Mucosa of descending colon (tissue), 3 donors: ENCODE measurements at places on chromosomes 6 and 20.

DNA sequence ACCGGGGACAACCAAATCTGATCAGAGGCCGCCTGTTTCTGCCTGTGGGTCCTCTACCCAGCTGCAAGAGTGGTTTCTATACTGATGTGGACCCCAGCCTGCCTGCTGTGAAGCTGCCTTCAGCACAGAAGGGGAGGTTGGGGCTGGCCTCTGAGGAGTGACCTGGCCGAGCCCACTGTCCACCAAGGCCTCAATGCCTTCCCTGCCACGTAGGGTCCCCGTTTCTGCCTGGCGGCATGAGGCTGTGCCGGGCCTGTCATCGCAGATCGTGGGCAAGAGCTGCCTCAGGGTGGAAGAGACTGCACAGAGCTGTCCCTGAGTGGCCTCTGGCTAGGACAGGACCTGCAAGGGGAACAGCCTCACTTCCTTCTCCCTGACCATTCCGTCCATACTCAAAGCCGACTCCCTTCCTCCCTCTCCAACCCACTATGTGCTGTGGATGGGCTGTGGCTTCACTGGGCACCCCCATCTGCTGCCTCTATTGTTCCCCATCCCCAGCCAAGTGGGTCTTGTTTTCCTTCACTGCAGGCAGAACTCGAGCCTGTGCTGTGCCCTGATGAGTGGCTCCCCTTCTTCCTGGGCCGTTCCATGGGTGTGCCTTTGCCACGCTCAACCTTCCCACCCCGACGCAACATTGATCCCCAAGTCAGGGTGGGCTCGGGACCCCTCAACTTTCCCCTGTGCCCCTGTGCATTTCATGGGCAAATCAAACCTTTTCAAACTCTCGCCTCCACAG lies 60.3 kb downstream of the ERMARD start:
- no peak for DNase-seq

- no peak for DNase-seq
These were observed 352.5 kb downstream of the MAFB start for GRCh38 chr20:40336533-40336932.

- DNase-seq, result no peak
These were observed 87.8 kb upstream of the FOXA2 start for GRCh38 chr20:22672191-22672590.

DNA sequence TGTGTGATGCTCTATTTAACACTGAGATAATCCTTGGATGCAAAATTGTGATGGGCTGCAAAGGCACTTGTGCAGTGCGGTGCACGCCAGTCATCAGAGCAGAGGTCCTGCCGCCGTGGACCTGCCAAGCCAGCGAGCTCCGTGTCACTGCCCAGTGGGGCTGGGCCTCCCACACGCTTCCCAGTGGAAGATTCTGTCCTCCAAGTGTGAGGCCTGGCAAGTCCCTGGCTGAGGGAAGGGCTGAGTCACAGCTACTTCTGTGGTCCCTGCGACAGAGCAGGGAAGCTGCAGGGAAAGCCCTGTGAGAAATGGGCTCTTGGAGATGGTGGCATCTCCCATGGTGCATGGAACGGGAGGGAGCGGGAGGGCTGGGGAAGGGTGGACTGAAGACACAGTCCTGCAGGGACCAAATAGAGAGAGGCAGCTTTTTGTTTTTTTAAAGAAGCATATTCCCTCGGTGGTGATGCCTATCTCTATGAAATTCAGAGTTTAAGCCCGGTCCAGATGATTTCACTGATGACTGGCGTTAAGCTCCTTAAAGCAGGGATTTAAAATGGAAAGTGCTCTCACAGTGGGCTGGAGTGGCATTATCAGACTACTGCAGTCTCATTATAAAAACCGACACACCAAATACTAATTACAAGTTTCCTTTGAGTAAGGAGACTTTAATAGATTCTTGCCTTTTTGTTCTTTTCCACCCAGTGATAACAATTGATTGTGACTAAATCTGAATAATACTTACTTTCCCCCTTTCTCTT lies 413.7 kb downstream of the QKI start:
- no peak for DNase-seq

DNA sequence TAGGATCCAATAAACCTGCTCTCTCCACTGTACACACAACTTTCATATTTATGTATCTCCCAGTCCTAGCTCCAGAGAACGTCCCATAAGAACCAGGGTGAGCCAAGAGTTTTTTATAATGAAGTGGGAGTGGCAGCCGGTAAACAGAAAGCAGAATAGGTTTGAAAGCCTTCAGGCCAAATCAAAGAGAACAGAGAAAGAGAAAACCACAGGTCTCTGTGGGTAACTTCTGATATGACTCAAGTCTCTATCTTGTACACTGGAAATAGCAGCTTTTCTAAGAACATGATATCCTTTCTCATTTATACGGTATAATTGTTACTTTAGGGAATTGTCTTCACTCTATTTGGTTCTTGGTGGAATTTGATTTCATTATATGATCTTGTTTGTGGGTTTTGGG lies 273.6 kb downstream of the PACRG start:
- DNase-seq, result no peak

GRCh38 chr6:133844709-133845108 lies 44.2 kb upstream of the TCF21 start:
- no peak for DNase-seq

GRCh38 chr6:10278746-10279145 lies 136.1 kb downstream of the TFAP2A start:
- no peak for DNase-seq

DNA sequence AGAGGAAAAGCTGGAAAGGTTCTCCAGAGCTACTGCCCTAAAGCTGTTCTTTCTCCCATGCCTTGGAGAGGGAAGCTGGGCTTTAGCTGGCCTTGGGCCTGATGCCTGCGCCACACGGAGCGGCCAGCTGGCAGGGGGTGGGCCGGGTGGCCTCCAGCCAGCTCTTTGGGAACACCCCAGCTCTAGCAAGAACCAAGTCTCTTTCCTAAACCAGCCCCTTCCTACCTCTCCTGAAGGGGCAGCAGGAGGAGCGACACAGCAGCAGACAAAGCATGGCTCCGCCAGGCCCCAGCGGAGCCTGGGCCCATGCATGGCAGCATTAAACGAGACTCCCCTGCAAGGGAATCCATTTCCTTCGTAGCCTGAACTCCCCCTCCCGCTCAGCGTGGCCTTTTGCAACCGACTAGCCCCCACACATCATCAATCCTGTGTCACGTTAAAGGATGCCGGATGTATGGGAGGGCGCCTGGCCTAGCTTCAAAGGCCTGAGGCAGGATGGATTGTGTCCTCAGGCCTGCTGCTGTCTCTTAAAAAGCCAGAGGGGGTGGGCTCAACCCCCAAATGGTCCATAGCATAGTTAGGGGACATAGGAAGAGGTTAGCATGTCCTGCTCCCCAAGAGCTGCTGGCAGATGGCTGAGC lies 14.0 kb downstream of the MRPS18A start:
- DNase-seq, result no peak

GRCh38 chr20:20456741-20457140 lies 88.8 kb downstream of the INSM1 start:
- DNase-seq, result no peak

- DNase-seq, result no peak
These were observed 132.5 kb downstream of the PREX1 start for GRCh38 chr20:48695255-48695654.

DNA sequence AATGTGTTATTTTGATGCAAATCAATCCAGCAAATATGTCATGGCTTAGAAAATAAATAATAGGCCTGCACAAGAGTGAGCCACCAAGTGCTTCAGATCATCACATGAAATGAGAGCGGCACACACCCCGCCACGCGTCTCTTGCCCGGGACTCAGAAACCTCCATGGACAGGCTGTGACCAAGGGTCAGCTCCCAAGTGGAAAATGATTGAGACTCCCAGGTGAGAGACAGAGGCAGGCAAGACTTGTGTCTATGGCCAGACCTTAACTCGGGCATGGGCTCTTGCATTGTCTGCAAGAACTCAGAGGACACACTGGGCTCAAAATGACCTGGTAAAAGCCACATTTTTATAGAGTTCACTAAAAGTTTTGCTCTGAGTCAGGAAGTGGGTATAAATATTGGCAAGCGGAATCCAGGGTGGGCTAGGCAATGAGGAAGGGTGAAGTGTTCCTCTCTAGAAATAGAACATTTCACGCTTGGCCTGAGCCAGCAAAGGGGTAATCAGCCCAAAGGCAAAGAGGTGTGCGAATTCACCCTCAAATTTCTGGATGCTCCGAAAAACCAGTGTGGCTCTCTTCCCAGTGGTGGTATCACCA lies 30.7 kb upstream of the RIN2 start:
- no peak for DNase-seq

DNA sequence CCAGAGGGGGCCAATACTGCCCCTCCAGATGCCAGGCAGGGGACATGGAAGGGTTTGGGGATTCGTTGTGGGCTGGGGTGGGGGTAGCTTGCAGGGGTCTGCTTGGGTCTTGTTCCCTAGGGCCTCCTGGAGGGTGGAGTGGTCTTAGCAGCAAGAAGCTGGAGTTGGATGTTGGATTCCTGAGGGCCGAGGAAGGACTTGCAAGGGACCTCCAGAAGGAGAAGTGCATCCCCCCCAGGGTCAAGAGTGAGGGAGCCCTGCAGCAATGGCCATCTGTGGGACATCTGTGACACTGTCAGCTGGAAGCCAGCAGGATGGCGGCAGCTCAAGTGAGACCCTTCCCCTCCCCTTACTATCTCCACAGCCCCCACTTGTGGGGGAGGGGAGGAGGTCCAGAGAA lies 25.4 kb upstream of the CCN5 start:
- no peak for DNase-seq

DNA sequence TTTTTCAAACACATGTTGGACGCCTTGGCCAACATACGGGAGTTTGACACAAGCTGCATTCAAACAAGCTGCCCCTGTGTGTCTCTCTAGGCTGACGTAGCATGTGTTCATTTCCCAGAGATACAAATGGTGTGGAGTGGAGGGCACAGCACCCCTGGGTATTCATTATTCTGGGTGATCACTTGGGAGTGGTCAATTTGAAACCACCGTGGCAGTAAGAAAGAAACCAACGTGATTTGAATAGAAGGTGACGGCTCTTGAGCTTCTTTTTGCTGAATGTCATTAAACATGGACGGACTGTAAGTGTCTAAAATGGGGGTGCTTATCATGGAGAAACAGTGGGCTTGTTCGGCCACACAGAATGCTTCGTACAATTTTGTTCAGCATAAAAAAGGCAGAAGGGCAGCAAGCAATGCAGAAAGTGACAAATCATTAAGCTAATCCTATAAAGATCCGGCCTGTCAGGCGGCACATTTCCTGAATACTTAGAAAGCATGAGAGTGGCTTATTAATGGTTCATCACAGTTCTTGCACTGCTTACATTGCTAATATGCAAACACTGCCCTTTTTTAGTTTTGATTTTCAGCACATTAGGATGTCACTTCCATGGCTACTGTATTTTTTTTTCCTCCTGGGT lies 1261.9 kb upstream of the CITED2 start:
- DNase-seq, result no peak

DNA sequence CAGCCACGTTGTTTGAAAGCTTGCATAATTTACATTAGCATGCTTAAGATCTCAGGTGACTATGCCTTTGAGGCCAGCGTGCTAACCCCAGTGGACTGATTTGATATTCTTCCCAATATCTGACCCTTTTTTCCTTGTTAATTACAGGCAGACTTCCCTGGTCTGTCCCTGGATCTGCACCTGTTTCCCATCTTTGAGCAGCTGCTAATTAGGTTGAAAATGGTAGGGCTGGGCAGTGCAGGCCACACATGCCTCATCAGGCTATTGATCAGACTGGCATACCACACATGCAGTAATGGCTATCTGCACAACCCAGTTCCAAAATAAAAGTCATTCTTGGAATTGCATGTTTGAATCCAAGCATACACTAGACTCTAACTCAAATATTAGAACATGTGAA lies 164.3 kb upstream of the TFAP2D start:
- DNase-seq, result no peak

- DNase-seq, result no peak
These were observed 43.2 kb upstream of the BMP5 start for GRCh38 chr6:55918639-55919038.

GRCh38 chr20:62825986-62826645 lies 9.3 kb downstream of the COL9A3 start:
- DNase-seq, result no peak

GRCh38 chr6:2542858-2543218 lies 207.9 kb downstream of the MYLK4 start:
- DNase-seq, result no peak

- no peak for DNase-seq
These were observed 67.3 kb downstream of the KCNB1 start for GRCh38 chr20:49415005-49415667.

DNA sequence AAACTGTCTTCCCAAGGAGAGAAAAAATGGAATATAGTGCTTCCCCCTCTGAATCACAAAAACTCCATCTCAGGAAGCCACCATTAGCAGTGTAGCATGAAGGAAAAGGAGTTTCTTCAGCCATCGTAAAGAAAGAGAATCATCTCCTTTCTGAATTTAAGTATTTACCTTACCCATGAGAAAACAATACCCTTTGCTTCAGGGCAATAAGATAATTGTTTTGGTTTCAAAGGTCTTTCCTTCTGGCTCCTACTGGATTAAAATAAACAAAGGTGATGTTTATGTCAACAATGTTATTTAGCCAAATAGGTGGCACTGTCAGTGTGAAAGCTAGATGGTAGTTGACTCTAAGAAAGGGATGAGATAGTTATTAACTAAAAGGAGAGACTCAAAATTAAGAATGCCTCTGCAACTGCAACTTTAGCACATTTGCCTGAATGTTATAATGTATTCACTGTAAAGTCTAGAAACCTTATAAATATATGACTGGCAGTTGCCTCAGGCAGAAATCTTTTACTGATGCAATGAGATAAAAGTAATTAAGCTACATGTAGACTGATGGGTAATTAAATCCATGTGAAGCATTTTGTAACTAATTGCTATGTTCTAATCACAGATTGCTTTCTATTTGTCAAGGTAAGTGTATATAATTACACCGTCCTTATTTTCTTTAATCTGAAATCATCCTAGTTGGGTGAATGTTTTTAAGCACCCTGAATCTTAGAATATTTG lies 399.0 kb downstream of the CDKAL1 start:
- DNase-seq, result no peak

DNA sequence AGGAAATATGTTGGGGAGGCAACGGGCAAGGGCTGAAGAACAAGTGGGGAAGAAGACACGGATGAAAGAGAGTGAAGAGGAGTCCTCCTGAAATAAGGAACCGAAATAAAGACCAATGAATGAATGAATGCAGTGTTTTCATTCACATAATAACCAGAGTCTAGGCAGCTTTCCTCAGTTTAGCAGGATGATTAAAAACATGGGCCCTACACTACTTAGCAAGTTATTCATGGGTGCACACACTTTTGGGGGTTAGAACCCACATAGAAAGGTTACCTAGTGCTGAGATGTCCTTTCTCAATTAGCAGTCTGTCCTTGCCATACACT lies 5.9 kb upstream of the FUCA2 start:
- DNase-seq, result no peak
